Psoas muscle (tissue), 8 donors: ENCODE measurements at places on chromosomes 13 and 19. TPM values are rescaled to one million over a fixed set of nuclear protein-coding genes. Genes with fewer than 3 reads are reported as not detected.

- no peak overlapping the region for H3K27ac ChIP-seq
- no peaks in the 10 kb centered on the region for H3K27me3 ChIP-seq
- H3K4me3 ChIP-seq: no peak overlapping the region
- no peaks in the 10 kb centered on the region for H3K36me3 ChIP-seq
- no peaks in the 10 kb centered on the region for H3K4me1 ChIP-seq
Measured at GRCh38 chr13:27372896-27373295, 51.5 kb upstream of the GTF3A start.

GRCh38 chr19:49256691-49257090, 68.3 kb downstream of the SLC6A16 start:
- no peaks in the 10 kb centered on the region for H3K36me3 ChIP-seq
- no peak overlapping the region for H3K27ac ChIP-seq
- no peak for DNase-seq
- peaks cover 3% of the 10 kb centered on the region for H3K27me3 ChIP-seq
- H3K4me1 ChIP-seq: no peaks in the 10 kb centered on the region

- DNase-seq: no peak
- H3K27ac ChIP-seq: no peak overlapping the region
- no peak overlapping the region for H3K4me3 ChIP-seq
- no peaks in the 10 kb centered on the region for H3K27me3 ChIP-seq
- no peaks in the 10 kb centered on the region for H3K36me3 ChIP-seq
Measured at GRCh38 chr19:29882719-29883105, 59.3 kb upstream of the URI1 start.

GRCh38 chr19:17279436-17279835, 2.3 kb upstream of the ANKLE1 start:
- peaks cover 49% of the 10 kb centered on the region for H3K36me3 ChIP-seq
- peaks cover 4% of the 10 kb centered on the region for H3K4me1 ChIP-seq
- peaks cover 16% of the 10 kb centered on the region for H3K27me3 ChIP-seq
- DNase-seq: no peak
- H3K27ac ChIP-seq: no peak overlapping the region

The SHANK1 gene
- polyA plus RNA-seq: 0.16 TPM

The CRYL1 gene
- 8.2 TPM for polyA plus RNA-seq
